Right atrium auricular region (tissue), 2 donors: ENCODE measurements at places on chromosomes 6 and 20. TPM values are rescaled to one million over a fixed set of nuclear protein-coding genes. Genes with fewer than 3 reads are reported as not detected.

GRCh38 chr20:41428285-41428684 lies 61.7 kb upstream of the EMILIN3 start:
- peaks cover 27% of the 10 kb centered on the region for H3K36me3 ChIP-seq
- peaks cover 29% of the 10 kb centered on the region for H3K4me1 ChIP-seq
- no peak overlapping the region for H3K4me3 ChIP-seq
- no peaks in the 10 kb centered on the region for H3K27me3 ChIP-seq
- no peak for DNase-seq
- H3K27ac ChIP-seq: no peak overlapping the region

GRCh38 chr20:38271608-38272120 lies 11.1 kb upstream of the KIAA1755 start:
- DNase-seq: no peak
- H3K27me3 ChIP-seq: no peaks in the 10 kb centered on the region
- H3K36me3 ChIP-seq: no peaks in the 10 kb centered on the region
- no peak overlapping the region for H3K4me3 ChIP-seq
- H3K27ac ChIP-seq: no peak overlapping the region

GRCh38 chr6:46690141-46690755 lies 2.6 kb downstream of the TDRD6 start:
- DNase-seq: no peak
- no peak overlapping the region for H3K27ac ChIP-seq
- H3K4me3 ChIP-seq: no peak overlapping the region
- no peaks in the 10 kb centered on the region for H3K4me1 ChIP-seq
- no peaks in the 10 kb centered on the region for H3K27me3 ChIP-seq

Gene ADGRF1
- not detected for total RNA-seq

Gene ADTRP
- total RNA-seq: not detected
